ENCODE measurements at places on chromosomes 4 and X. TPM values are rescaled to one million over a fixed set of nuclear protein-coding genes. Genes with fewer than 3 reads are reported as not detected.

DGKK gene
- not detected for total RNA-seq

GRCh38 chrX:105241056-105241455, 20.6 kb upstream of the TEX13A start:
- no peak for DNase-seq

GPC4 gene
- 0.86 TPM for total RNA-seq

GRCh38 chrX:43741843-43742573, 85.9 kb downstream of the MAOA start:
- DNase-seq: peak; percentile 44

GRCh38 chrX:36534900-36535299, 473.3 kb upstream of the FAM47C start:
- DNase-seq: no peak

Data from fibroblast of villous mesenchyme (primary cell).